ENCODE measurements at places on chromosomes 7 and 10. TPM values are rescaled to one million over a fixed set of nuclear protein-coding genes. Genes with fewer than 3 reads are reported as not detected.

DNA sequence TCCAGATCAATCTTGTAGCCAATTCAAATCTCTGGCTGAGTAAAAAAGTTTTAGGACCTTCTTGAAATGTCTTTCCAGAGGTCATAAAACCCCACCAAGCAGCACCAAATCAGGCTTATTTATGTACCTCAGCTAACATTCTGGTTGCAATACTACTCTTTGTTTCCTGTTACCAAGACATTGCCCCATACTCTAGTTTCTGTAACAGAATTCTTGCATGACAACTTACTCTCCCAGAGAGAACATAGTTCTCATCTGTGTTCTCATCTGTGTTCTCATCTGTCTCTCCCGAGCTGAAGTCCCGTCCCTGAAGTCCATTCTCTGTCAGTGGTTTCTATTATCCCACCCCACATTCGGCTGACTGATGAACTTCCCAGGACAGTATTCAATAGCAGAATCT is 1285.1 kb downstream of the XPNPEP1 start:
- H3K36me3 ChIP-seq = no peaks in the 10 kb centered on the region
- H3K4me1 ChIP-seq = no peaks in the 10 kb centered on the region
- H3K27me3 ChIP-seq = no peaks in the 10 kb centered on the region
- no peak overlapping the region for H3K27ac ChIP-seq

DNA sequence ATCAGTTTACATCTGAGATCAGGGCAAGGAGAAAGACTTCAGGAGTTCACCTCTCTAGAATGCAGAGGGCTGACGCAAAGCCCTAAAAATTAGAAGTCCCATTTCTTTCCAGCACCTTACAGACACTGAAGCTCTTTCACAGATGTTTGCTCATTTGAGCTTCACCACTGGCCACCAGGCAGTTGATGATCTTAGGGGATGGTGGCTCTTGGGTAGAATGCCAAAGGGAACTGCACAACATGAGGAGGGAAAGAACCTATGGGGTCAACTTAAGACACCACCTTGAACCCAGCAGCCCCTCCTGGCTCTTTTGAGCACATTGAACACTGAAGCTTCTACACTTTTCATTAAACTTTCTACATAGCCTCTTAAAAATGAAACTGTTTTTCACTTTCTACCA is 390.3 kb upstream of the CELF2 start:
- no peaks in the 10 kb centered on the region for H3K4me1 ChIP-seq
- H3K4me3 ChIP-seq = no peak overlapping the region
- H3K27ac ChIP-seq = no peak overlapping the region

DNA sequence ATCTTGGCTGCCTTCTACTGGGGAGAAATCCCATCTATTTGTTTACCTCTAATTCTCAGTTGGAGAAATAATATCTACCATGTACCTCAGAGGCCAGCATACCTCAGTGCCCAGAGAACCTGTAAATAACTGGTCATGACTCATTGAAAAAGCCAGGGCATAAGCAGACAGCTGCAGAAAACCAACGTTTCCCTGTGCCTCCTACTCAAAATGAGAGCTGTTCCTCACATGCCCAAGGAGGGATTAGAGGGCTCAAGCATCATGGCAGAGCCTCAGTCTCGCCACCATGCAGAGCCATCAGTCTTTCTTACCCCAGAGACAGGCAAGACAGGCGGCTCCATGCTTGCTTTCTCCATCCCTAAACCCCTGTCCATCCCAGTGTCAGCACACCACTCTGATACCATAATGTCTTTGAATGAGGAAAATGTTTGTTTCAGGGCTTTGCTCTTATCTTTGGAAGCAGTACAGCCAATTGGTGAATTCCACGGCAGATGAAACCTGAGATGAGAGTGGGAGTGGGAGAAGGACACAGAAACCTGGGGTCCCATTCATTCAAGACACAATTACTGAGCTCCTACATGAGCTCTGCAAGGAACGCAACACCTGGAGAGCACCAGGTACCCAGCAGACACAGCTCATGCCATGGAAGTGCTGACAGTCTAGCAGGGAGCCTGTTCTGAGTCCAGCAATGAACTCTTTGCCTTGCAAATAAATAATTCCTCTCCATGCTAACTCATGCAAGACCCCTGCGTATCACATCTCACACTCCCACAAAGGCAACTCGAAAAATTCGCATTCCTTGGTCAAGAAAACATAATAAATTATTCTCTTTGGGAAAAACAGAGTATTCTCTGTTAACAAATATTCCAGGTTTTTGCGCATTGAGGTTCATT is 21.1 kb downstream of the PON1 start:
- H3K27me3 ChIP-seq = no peaks in the 10 kb centered on the region
- no peaks in the 10 kb centered on the region for H3K36me3 ChIP-seq

GRCh38 chr7:69883399-69883891 is 285.2 kb downstream of the AUTS2 start:
- H3K27me3 ChIP-seq = no peaks in the 10 kb centered on the region
- H3K4me3 ChIP-seq = no peak overlapping the region
- no peak overlapping the region for H3K27ac ChIP-seq
- H3K4me1 ChIP-seq = no peaks in the 10 kb centered on the region
- no peaks in the 10 kb centered on the region for H3K36me3 ChIP-seq
- no peak for DNase-seq

DNA sequence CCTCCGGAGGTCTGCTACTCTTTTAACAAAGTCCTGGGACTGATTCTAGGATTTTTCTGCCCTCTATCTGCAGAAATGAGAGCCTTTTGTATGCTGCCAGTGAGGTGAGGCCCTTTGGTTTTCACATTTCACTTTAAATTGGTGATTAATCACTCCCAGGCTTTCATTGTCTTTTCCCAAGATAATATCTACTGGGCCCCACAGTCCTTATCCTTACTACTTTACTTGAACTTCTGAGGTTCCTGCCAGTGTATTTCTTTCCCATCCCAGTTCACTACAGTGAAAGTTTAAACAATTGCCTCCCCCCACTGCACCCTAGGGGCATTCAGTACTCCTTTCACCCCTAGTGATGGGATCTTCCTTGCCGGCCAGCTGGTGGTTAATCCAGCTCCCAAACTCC is 127.4 kb upstream of the INHBA start:
- DNase-seq = no peak
- no peak overlapping the region for H3K27ac ChIP-seq
- no peaks in the 10 kb centered on the region for H3K27me3 ChIP-seq
- no peak overlapping the region for H3K4me3 ChIP-seq
- H3K36me3 ChIP-seq = no peaks in the 10 kb centered on the region
- H3K4me1 ChIP-seq = no peaks in the 10 kb centered on the region

GRCh38 chr7:44381494-44382220 is 56.3 kb upstream of the CAMK2B start:
- no peaks in the 10 kb centered on the region for H3K27me3 ChIP-seq
- H3K36me3 ChIP-seq = peaks cover 20% of the 10 kb centered on the region
- H3K4me3 ChIP-seq = no peak overlapping the region
- no peaks in the 10 kb centered on the region for H3K4me1 ChIP-seq
- DNase-seq = no peak

DNA sequence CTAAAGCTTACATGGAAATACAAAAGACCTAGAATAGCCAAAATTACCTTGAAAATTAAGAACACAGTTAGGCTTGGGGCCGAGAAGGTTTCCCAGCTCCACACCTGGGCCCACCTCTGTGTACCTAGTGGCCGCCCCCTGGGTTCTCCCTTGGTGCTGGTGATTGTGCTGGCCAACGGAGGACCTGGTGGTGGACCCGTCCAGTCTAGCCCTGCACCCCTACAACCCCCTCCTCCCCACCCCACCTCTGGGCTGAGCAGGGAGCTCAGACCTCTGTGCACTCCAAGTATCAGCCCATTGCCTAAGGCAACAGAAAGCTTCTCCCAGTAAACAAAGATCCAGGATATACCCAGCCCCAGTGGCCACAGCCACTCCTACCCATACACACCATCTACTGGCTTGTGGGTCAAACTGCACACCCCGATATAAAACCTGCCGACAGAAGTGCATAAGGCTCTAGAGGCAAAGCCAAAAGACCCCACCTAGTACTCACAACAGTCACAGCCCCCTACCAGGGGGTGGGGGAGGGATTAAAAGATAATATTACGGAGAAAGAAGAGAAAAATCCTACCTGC is 105.0 kb upstream of the DIP2C start:
- H3K4me3 ChIP-seq = no peak overlapping the region
- H3K27me3 ChIP-seq = no peaks in the 10 kb centered on the region
- DNase-seq = no peak
- H3K27ac ChIP-seq = no peak overlapping the region

DNA sequence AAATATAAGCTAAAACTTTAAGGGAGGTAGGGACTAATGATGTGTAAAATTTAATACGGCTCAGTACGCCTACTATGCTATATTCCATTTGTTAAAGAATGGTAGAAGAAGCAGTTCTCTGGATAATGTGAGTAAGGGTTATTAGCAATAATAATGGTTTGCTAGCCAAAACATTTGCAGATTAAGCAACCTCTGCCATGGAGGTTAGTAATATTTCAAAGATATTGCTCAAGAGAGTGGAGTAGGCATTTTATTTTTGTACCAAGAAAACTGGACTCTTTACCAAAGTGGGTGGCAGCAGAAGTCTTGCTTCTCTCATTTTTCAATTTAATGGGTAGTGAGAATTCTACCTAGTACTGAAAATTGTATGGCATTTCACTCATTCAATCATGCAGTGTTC is 158.9 kb upstream of the TMEM106B start:
- no peaks in the 10 kb centered on the region for H3K36me3 ChIP-seq
- H3K27me3 ChIP-seq = no peaks in the 10 kb centered on the region
- H3K27ac ChIP-seq = no peak overlapping the region
- no peak for DNase-seq
- no peaks in the 10 kb centered on the region for H3K4me1 ChIP-seq

- H3K4me1 ChIP-seq = no peaks in the 10 kb centered on the region
- H3K4me3 ChIP-seq = no peak overlapping the region
- no peak overlapping the region for H3K27ac ChIP-seq
- DNase-seq = no peak
- no peaks in the 10 kb centered on the region for H3K27me3 ChIP-seq
- no peaks in the 10 kb centered on the region for H3K36me3 ChIP-seq
Observed at GRCh38 chr10:84406561-84406960, 78.2 kb downstream of the CCSER2 start.

- peaks cover 71% of the 10 kb centered on the region for H3K36me3 ChIP-seq
- no peak for DNase-seq
- H3K27ac ChIP-seq = no peak overlapping the region
- H3K4me1 ChIP-seq = peaks cover 51% of the 10 kb centered on the region
- H3K27me3 ChIP-seq = no peaks in the 10 kb centered on the region
- no peak overlapping the region for H3K4me3 ChIP-seq
Observed at GRCh38 chr10:73762915-73763314, 18.7 kb downstream of the SEC24C start.

DNA sequence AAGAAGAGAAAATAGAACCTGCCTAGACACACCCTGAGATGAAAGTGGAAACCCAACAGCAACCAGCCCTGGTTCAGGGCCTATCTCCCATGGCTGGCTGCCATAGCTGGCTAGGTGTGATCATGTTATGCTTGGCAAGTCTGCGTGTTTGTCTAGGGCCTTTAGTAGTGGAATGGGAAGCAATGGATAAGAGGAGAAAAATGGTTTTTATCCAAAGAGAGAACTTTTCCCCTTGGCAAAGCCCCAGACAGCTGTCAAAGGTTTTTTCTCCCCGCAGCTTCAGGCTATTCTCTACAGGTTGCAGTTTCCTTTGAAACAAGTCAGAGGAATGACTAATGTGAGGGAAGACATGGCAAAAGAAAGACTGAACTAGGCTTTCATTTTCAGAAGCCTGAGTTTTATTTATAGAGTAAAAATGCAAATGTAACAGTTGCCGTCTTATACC is 161.5 kb downstream of the SEMA3D start:
- no peak overlapping the region for H3K27ac ChIP-seq
- no peak overlapping the region for H3K4me3 ChIP-seq
- DNase-seq = no peak
- H3K36me3 ChIP-seq = no peaks in the 10 kb centered on the region
- no peaks in the 10 kb centered on the region for H3K27me3 ChIP-seq

- no peaks in the 10 kb centered on the region for H3K4me1 ChIP-seq
- no peaks in the 10 kb centered on the region for H3K27me3 ChIP-seq
- no peak for DNase-seq
- H3K27ac ChIP-seq = no peak overlapping the region
Observed at GRCh38 chr10:18214691-18215563, 74.7 kb downstream of the CACNB2 start.

Gene IDI2
- polyA plus RNA-seq = not detected

Gene IL2RA
- polyA plus RNA-seq = 8.3 TPM

Gene EPO
- polyA plus RNA-seq = not detected

Gene SLC13A1
- polyA plus RNA-seq = not detected

Gene SMO
- polyA plus RNA-seq = not detected

Gene FKBP14
- 1.2 TPM for polyA plus RNA-seq

Data from CD8-positive, alpha-beta memory T cell (primary cell).